GM12864 (cell line): ENCODE measurements at places on chromosomes 7 and 10.

DNA sequence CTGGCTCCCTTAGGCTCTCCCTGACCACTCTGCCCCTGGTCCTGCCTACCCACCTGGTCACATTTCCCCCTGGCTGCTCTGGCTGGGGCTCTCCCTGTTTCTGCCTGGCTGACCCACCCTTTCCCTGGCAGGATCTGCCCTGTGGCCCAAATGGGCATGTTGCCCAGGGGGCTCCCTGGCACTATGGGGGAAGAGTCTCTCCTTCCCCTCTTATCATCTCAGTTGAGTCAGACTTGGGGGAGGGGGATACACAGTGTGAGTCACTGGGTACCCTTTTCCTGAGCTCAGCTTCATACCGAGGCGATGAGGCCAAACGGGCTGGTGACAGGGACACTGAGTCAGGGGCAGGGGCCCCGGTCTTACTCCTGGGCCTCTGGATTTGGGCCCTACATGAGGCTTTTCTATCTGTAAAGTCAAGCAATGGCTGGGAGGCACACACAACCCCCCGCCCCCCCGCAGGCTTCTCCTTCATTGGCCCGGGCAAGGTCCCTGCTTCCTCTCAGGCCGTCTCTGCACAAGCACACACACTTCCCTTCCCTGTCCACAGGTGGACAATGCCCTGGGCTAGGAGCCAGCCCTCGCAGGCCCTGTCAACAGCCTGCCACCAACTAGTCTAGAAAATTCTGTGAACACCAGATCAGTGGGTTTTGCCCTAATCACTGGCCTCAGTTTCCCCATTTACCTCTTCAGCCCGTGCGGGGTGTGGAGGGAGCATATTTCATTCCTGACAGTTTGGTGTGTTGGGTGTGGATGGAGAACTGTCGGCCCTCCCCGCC lies 627 bp upstream of the FLNC start:
- DNase-seq = no peak

- no peak for DNase-seq
Measured at GRCh38 chr10:58137813-58138212, 129.9 kb downstream of the IPMK start.

DNA sequence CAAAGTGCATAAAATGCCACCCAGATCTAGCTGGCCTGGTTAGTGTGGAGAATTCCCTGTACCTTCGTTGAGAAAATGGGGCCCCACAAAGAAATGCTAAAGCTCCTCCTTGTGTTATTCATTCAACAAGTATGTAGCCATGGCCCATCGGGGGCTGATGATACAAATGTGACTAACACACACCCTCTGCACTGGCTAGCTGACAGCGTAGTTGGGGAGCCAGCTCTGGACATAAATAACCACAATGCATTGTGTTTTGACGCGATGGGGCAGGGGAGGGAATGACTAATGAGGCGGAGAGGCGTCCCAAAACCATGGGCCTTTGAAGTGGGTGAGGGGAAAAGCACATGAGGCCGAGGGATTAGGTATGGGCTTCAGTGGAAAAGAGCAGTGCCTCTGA lies 28.2 kb upstream of the ASL start:
- no peak for DNase-seq

DNA sequence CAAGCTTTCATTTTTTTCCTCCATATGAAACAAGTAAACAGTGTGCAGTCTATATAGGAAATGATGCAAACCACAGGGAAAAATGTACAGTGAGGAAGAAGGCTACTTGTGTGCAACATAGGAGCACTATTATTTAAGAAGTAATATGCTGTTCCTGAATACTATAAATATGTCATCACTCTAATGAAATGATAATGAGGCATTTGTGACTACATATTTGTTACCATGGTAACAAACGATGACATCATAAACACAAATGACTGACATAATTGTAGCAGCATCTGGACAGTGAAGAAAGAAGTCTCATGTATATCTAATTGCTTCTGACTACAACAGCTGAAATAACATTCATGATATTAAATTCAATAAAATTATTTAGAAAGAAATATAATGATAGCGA lies 164.8 kb downstream of the C7orf25 start:
- DNase-seq = no peak

GRCh38 chr7:73971322-73971703 lies 56.7 kb upstream of the ELN start:
- peak; percentile 29 for DNase-seq

- no peak for DNase-seq
Measured at GRCh38 chr7:35512716-35513115, 182.2 kb downstream of the HERPUD2 start.

- DNase-seq = no peak
Measured at GRCh38 chr10:68052463-68052862, 22.6 kb downstream of the HERC4 start.

DNA sequence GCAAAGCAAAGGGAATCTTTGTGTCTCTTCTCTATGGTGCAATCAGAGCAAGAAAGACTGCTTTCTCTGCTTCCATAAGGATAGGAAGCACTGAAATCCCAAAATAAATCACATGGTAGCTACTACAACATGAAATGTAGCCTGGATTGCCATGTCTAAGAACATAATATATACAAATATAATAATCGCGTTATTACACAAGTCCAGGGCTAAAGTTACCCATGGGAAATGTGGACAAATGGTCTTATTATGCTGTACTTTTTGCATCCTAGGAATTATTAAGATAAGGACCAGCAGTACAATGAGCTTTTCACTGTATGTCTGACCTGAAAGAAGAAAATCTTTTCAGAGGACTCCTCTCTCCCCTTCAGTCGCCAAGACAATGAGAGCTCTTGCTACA lies 23.5 kb upstream of the PPP3CB start:
- no peak for DNase-seq

GRCh38 chr10:4136121-4136520 lies 351.1 kb upstream of the KLF6 start:
- peak; percentile 61 for DNase-seq

DNA sequence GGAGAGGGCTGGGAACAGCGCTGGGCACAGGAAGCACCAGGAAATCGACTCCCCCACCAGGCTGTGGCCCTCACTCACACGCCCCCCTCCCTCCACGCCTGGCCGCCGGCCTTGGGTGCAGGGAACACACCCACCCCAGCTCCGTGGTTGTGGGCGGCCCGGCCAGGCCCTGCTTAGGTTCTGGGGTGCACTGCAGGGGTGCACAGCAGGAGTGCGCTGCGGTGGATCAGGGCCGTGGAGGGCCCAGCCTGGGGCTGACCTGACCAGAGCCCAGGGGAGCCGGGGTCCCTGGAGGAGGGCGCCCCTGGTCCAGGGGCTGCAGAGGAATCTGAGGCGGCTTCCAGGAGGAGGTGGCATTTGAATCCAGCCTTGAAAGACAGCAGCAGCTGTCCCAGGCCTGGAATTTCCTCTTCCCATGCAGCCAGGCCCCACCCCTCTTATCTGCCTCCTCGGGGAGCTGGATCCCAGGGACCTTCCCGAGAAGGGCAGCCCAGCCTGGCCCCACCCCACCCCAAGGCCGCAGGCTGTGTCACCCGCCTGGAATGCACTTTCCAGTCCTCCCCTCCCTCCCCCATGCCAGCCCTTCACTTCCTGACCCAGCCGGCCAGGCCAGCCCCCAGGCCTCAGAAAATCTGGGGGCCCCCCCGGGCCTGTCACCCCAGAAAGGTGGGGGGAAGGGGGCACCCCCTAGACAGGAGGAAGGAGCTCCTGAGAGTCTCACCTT lies 18.4 kb upstream of the PDGFA start:
- DNase-seq = no peak

DNA sequence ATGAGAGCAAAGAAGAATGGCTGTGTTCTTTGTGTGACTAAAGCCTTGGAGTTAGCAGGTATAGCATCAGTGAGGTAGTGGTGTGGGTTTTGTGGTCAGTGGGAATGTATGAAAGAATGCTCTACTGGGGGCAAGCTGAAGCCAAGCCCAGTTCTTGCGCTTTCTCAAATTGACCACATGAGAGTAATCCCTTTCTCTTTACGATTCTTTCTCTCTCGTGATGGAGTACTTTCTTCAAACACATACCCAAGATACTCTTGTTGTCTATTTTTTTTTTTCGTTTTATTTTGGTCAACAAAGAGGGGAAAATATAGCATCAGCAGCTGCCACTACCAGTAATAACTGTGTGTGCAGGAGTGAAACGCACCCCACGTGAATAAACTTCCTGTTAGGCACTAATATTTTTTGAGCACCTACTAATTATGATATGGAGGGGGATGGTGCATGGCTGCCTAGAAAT lies 8.4 kb upstream of the PANK1 start:
- DNase-seq = no peak

DNA sequence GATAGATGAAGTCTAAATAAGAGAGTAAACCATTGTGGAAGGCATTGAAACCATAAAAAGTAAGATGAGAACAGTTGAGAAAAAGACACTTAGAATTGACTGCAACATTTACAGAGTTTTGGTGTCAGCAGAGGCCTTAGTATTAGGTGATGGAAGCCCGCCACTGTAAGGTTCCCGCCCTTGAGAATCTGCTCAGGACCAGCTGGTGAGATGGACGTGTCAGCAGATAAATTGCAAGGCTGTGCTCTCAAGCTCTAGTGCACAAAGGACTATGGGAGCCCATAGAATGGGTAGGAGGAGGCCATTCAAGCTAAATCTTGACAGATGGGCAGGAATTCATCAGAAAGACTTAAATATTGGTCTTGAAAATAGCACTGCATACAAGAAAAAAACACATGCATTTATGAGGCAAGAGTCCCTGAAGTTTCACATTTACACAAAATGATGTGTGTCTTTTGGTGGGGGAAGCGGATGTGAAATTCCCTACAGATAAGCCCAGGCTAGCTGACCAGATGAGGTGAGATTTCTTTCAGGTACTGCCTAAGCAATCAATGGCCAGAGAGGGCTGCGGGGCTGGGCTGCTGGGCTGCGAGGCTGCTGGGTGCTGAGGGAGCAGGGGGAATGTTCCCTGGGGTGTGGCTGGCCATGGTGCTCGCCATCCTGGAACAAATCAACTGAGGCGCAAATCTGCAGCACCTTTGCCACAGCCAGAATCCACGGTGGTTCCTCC lies 42.5 kb downstream of the SYPL1 start:
- DNase-seq = no peak

DNA sequence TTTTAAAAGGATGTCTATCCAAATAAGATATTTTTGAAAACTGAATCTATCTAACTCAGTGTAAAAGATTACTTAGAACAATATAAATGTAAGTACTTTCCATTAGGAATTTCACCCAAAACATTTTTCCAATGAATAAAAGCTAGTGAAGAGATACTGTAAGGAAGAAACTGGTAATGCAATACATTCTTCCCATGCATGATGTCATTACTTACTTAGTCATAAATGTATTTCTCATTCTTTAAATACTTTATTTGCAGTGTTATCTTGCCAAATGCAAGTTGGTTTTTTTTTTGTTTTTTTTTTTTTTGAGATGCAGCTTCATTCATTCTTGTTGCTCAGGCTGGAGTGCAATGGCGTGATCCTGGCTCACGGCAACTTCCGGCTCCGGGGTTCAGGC lies 265.6 kb downstream of the PHF14 start:
- DNase-seq = no peak

DNA sequence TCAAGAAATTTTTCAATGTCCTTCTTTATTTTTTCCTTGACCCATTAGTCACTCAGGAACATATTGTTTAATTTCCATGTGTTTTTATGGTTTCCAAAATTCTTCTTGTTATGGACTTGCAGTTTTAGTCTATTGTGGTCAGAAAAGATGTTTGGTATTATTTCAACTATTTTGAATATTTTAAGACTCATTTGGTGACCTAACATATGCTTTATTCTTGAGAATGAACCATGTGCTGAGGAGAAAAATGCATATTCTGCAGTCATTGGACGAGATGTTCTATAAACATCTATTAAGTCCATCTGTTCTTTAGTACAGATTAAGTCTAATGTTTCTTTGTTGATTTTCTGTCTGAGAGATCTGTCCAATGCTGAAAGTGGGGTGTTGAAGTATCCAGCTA lies 42.3 kb upstream of the MDFIC start:
- no peak for DNase-seq

GRCh38 chr7:112638675-112639400 lies 151.4 kb downstream of the TMEM168 start:
- no peak for DNase-seq

- DNase-seq = no peak
Measured at GRCh38 chr10:91022924-91023699, 102.2 kb upstream of the ANKRD1 start.

DNA sequence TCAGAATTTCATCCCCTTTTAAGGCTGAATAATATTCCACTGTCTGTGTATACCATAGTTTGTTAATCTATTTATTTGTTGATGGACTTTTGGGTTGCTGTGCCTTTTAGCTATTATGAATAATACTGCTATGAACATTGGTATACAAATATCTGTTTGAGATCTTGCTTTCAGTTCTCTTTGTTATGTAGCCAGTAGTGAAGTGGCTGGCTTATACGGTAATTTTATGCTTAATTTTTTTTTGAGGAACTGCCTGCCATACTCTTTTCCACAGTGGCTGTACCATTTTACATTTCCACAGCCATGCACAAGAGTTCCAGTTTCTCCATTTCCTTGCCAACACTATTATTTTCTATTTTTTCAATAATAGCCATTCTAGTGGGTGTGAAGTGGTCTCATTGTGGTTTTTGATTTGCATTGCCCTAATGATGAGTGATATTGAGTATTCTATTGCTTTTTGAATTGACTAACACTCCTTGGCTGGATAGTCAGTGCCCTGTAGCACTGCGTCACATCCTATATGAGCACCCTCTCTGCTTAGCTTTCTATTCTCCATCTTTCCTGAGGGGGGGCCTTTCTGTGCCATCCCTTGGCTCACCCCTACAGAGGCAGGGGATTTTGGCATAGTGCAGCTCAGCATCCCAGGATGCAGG lies 29.4 kb upstream of the RAPGEF5 start:
- DNase-seq = peak; percentile 31

GRCh38 chr10:6140965-6141295 lies 52.1 kb downstream of the RBM17 start:
- no peak for DNase-seq

- no peak for DNase-seq
Measured at GRCh38 chr7:155846936-155847335, 34.7 kb upstream of the SHH start.

DNA sequence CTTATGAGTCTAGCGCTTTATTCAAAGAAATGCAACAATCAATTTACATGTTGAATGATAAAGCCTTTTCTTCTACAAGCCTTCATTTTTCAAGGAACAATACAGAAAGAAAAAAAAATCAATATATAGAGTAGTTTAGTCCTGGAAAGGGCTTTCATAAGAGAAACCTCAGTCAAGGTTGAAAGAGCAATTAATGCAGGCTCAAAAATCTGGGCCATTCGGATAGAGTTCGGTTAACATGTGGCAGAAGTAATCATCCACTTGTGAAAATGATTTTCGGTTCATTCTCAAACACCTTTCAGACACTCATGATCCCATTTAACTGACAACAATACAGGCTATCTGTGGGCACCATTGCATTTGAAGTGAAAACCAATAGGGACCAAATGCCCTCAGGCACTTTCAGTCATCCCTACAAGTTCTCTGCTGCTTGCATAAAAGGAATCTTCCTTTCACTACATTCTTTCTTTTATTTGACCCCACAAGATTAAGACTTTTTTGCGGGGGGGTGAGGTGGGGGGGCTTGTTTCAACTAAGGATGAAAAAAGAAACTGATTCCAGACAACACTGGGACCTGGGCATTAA lies 177.9 kb downstream of the RNF133 start:
- no peak for DNase-seq
